Dermis blood vessel endothelial cell (primary cell): ENCODE measurements at places on chromosomes 6 and 20. TPM values are rescaled to one million over a fixed set of nuclear protein-coding genes. Genes with fewer than 3 reads are reported as not detected.

The ANGPT4 gene
- not detected in 2 replicates for total RNA-seq

The TENT5A gene
- 1.5 TPM in 2 replicates for total RNA-seq

The TFAP2C gene
- total RNA-seq, result not detected in 2 replicates

The NKAIN4 gene
- total RNA-seq, result not detected in 2 replicates

The NOTCH4 gene
- 44.3 and 63.5 TPM in 2 replicates for total RNA-seq
